ENCODE measurements at places on chromosomes 2 and 18. TPM values are rescaled to one million over a fixed set of nuclear protein-coding genes. Genes with fewer than 3 reads are reported as not detected.

GRCh38 chr2:43637030-43637803 lies at the start of gene PLEKHH2:
Gene PLEKHH2 (plus strand): TSS chr2:43637260. CDS start chr2:43644674, 7,414 bp downstream.
- peak; percentile 91 for DNase-seq

DNA sequence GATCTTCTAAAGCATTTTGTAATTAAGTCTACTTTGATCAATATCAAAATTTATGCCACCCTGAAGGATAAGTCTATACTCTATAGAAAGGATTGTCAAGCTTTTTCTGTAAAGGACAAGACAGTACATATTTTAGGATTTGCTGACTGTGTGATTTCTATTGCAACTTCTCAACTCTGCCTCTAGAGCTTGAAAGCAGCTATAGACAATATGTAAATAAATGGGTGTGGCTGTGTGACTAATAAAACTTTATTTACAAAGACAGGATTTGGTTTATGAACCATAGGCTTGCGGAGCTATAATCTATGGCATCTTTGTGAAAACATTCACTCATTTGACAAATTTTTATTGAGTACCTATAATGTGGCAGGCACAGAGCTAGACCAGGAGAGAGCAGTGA lies 18.4 kb downstream of the UPP2 start:
- no peak for DNase-seq

The KLHL41 gene
- total RNA-seq: 2.3 TPM

DNA sequence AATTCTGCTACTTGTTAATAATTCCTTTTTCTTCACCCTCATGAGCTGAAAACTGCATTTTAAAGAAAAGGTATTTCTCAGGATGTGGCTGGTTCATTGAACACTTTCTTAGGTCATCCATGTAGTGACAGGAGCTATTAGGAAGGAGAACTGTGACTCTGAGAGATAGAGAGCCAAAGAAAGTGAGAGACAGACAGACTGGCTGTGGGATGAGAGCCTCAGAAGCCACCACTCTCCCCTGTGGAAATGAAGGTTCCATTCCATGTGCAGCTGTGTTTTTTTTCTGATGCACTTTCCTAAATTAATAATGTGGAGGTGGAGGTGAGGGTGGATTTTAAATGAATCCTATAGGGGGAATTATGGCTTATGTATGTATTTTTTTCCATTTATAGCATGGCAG lies 113.3 kb downstream of the FAM210A start:
- no peak for DNase-seq

- no peak for DNase-seq
Observed at GRCh38 chr2:110853948-110854347, 121.6 kb downstream of the ACOXL start.

The C1QL2 gene
- total RNA-seq: not detected

- no peak for DNase-seq
Observed at GRCh38 chr18:6382963-6383362, 31.7 kb downstream of the L3MBTL4 start.

DNA sequence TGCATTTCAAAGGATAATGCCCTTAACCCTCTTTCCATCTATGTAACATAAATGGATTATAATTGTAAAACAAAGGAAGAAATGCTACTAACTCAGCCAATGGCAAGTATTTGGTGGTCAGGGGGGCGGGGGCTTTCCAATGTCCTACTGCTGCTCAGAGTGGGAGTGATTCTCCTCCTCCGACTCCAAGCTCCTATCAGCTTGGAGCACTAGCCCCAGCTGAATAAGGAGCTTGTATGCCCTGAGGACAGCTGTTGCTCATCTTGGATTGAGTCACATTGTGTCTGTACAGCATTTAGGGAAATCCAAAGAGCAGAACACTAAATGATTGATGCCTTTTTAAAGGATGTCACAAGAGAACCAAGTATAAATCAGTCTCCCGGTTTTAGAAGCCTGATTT lies 105.6 kb upstream of the ZNF521 start:
- no peak for DNase-seq

DNA sequence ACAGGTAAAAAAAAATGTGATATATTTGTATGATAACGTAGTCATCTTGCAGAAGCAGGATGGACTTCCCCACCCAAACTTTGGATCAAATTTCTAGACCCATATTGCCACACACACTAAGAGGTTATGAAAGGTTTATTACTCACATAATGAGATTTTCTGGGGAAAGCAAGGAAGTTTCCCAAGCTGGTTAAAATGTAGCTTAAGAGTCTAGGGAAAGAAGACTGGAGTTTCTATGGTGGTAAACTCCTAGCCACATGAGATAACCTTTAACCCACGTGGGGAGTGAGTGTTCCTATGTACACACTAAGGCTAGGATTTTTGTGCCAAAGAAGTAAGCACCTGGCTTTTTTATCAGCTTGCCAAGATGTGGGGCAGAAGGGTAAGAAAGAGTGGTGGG lies 335.7 kb upstream of the UBE2E3 start:
- no peak for DNase-seq

The PSD4 gene
- total RNA-seq: 61.2 TPM

DNA sequence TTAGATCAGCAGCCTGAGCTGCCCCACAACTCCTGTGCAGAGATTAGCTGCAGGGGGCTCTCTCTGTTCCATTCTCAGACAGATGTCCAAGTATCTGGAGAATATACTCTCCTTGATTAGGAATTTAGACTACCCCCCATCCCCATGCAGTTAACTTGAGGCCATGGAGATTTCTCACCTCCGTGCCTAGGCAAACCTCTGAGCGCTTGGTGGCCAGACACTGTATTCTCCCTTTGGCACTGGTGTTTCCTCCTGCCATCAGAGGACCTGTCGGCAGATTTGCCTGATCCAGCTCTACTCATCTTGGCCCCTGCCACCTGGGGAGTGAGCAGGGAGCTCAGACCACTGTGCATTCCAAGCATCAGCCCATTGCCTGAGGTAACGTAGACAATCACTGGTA lies 48.3 kb downstream of the ZNF804A start:
- no peak for DNase-seq

The EN1 gene
- 6.4 TPM for total RNA-seq

Measured in breast epithelium (tissue), 4 donors.